Astrocyte (in vitro differentiated cells and primary cell): ENCODE measurements at places on chromosomes 3 and 15. TPM values are rescaled to one million over a fixed set of nuclear protein-coding genes. Genes with fewer than 3 reads are reported as not detected.

The KNL1 gene
- total RNA-seq = 2.0 and 3.3 TPM in 2 replicates

The GP9 gene
- total RNA-seq = not detected in 2 replicates

The GOLGA8T gene
- 0.32 TPM in 1 of 2 replicates, not detected in the other for total RNA-seq

The SLCO2A1 gene
- 2.1 and 2.2 TPM in 2 replicates for total RNA-seq

The ALDH1A2 gene
- 0.98 and 1.7 TPM in 2 replicates for total RNA-seq

DNA sequence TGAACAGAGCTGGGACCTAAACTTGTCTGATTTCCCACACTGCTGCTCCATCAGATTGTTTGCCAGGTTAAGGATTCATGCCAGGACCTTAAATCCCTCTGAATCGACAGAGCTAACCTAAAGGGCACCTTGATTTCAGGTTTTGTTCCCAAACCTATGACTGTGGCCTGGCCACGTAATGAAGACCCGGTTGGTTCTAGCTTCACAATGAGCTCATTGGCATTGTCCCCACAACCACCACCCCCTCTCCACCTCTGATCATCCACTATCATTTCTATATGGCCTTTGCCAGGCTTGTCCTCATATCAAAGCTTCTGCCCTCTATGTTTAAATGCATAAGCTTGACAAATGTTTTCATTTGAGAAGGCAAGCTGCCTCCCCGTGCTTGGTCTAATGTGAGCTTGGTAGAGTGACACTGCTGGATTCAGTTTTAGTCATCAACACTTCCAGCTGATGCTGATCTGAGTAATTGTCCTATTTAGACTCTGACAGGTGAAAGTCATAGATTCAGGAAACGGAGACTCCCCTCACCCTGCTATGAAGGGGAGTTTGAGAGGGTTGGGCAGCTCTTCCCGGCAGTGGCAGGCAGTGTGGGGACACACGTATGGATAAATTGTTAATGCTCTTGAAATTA is 407.1 kb upstream of the CFAP20DC start:
- H3K36me3 ChIP-seq = no peaks in the 10 kb centered on the region
- no peak for DNase-seq
- H3K27ac ChIP-seq = no peak overlapping the region
- H3K4me1 ChIP-seq = no peaks in the 10 kb centered on the region

GRCh38 chr3:141373768-141374526 is 5.6 kb downstream of the ZBTB38 start:
- H3K4me3 ChIP-seq = no peak overlapping the region
- H3K27me3 ChIP-seq = no peaks in the 10 kb centered on the region
- DNase-seq = peak; percentile 10
- H3K27ac ChIP-seq = peak overlapping the region; percentile 7
- peaks cover 31% of the 10 kb centered on the region for H3K4me1 ChIP-seq

- H3K27me3 ChIP-seq = no peaks in the 10 kb centered on the region
- H3K36me3 ChIP-seq = no peaks in the 10 kb centered on the region
- no peak for DNase-seq
- H3K27ac ChIP-seq = no peak overlapping the region
- H3K4me1 ChIP-seq = no peaks in the 10 kb centered on the region
Measured at GRCh38 chr3:4703054-4703480, 209.9 kb downstream of the ITPR1 start.

GRCh38 chr15:64836023-64836536 is 5.6 kb upstream of the PLEKHO2 start:
- H3K4me1 ChIP-seq = peaks cover 5% of the 10 kb centered on the region
- H3K27me3 ChIP-seq = no peaks in the 10 kb centered on the region
- H3K4me3 ChIP-seq = no peak overlapping the region
- H3K36me3 ChIP-seq = no peaks in the 10 kb centered on the region
- no peak for DNase-seq
- H3K27ac ChIP-seq = no peak overlapping the region

- H3K4me1 ChIP-seq = peaks cover 4% of the 10 kb centered on the region
- H3K27ac ChIP-seq = no peak overlapping the region
- H3K36me3 ChIP-seq = no peaks in the 10 kb centered on the region
Measured at GRCh38 chr3:58640700-58641372, 25.7 kb downstream of the FAM3D start.

DNA sequence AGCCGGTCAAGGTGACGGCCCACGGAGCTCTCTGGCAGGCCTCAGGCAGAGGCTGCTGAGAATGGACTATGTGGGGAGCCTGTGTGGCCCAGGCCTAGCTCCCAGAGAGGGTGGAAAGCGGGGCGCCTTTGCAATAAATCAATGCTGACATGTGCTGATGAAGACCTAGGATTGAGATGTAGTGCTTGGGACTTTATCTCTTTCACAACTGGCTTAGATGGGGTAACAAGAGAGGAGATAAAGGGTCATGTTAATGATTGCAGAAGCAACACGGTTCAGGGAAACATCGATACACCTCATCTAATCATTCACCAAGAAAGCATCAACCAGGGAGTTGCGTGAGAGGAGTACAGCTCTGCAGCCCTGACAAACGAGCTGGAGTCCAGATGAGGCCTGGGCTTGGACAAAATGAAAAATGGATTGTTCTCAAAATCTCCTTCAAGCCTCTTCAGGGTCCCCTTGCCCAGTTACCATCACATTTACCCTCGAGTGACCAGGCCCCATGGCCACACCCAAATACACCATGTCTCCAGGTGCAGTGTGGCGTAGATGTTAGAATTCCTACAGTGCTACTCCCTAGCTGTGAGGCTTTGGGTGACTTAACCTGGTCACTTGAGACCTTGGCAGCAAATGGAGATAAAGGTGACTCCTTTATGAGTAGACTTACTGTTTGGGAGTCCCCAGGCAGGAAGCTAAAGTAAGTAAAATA is 146.4 kb upstream of the LIPC start:
- H3K36me3 ChIP-seq = no peaks in the 10 kb centered on the region
- H3K4me1 ChIP-seq = no peaks in the 10 kb centered on the region
- H3K27ac ChIP-seq = no peak overlapping the region
- no peaks in the 10 kb centered on the region for H3K27me3 ChIP-seq
- no peak overlapping the region for H3K4me3 ChIP-seq

DNA sequence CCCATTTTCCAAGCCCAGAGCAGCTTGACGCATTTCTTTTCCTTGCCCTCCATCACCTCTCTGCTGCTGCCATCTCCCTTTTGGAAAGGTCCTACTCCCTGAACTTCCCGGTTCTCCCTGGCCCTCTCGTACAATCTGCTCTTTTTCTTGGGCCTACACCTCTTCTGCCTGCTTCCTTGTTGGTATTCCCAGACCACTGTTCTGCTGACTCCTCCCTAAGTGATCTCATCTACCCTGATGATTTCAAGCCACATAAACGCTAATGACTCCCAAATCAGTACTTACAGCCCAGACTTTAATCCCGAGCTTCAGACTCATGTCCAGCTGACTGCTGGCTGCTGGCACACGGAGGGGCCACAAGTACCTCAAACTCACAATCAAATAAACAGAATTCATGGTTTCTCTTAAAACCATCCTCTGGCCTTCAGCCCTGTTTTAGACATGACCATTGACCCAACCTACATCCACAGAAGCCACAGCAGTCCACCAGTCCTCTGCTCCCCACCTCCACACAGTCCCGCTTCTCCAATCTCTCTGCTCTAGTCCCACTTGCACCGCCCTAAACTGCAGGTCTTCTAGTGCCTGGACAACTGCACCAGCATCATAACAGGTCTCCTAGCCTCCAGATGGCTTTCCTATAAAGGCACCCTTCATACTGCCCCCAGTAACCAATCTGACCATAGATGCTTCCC is 57.6 kb downstream of the AAGAB start:
- DNase-seq = peak; percentile 96
- H3K27ac ChIP-seq = peak overlapping the region; percentile 62
- peaks cover 12% of the 10 kb centered on the region for H3K36me3 ChIP-seq
- H3K4me1 ChIP-seq = peaks cover 26% of the 10 kb centered on the region
- no peak overlapping the region for H3K4me3 ChIP-seq
- no peaks in the 10 kb centered on the region for H3K27me3 ChIP-seq

DNA sequence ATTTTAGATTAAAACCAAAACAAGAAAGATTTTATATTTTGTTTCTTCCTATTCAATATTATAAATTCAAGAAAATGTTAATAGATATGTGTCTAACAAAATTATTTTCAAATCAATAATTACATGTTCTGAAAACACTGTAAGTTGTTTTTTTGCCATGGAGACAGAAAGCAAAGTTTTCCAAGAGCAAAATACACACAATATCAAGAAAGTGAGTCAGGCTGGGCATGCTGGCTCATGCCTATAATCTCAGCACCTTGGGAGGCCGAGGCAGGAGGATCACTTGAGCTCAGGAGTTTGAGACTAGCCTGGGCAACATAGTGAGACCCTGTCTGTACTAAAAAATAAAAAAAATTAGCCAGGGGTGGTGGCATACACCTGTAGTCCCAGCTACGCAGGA is 71.7 kb downstream of the TTC23 start:
- H3K27me3 ChIP-seq = no peaks in the 10 kb centered on the region
- no peaks in the 10 kb centered on the region for H3K4me1 ChIP-seq
- peaks cover 8% of the 10 kb centered on the region for H3K36me3 ChIP-seq
- DNase-seq = no peak
- no peak overlapping the region for H3K27ac ChIP-seq

GRCh38 chr3:13494463-13495350 is 14.6 kb downstream of the HDAC11 start:
- H3K4me1 ChIP-seq = no peaks in the 10 kb centered on the region
- H3K36me3 ChIP-seq = no peaks in the 10 kb centered on the region
- H3K4me3 ChIP-seq = no peak overlapping the region
- H3K27me3 ChIP-seq = no peaks in the 10 kb centered on the region

- H3K27ac ChIP-seq = no peak overlapping the region
- DNase-seq = no peak
- H3K36me3 ChIP-seq = no peaks in the 10 kb centered on the region
- H3K27me3 ChIP-seq = peaks cover 3% of the 10 kb centered on the region
- no peaks in the 10 kb centered on the region for H3K4me1 ChIP-seq
Measured at GRCh38 chr15:100220058-100220768, 121.6 kb downstream of the ADAMTS17 start.

DNA sequence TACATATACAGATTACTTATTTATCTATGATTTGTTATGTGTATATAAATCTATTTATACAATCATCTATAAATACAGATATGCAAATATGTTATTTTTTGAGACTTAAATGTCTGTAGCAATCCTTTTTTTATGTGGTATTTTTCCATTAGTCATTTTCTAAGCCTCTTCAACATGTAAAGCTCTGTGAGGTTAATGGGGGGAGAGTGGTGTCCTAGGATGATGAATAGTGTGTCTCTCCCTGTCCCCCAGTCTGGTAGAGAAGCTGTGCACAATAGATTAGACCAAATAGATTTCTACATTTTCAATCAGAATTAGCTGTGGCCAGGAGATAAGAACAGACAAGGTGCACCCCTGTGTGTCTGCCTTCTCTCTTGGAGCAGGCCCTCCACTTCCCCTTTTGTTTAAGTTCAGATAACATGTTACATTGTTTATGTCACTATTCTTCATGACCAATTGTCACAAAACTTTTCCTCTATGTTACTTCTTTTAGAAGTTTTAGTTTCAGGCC is 453.9 kb downstream of the LPP start:
- H3K36me3 ChIP-seq = peaks cover 21% of the 10 kb centered on the region
- H3K4me3 ChIP-seq = no peak overlapping the region
- H3K27me3 ChIP-seq = no peaks in the 10 kb centered on the region
- H3K27ac ChIP-seq = no peak overlapping the region
- H3K4me1 ChIP-seq = no peaks in the 10 kb centered on the region

DNA sequence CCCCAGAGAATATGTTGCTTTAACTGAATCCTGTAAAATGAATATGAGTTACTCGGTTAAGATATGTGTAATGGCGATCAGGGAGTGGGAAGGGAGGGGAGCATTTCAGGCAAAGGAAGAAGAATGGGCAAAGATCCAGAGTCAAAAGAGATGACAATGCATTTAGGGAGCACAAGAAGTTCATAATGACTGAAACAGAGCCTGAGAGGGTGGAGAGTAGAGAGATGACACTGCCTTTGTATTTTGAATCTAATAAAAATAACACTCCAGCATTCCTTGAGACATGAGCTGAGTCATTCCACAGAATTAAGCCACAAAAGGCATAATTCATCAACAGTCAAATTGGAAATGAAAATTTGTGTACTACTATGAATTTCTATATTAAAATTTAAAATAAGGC is 105.3 kb upstream of the PEX5L start:
- no peaks in the 10 kb centered on the region for H3K4me1 ChIP-seq
- no peaks in the 10 kb centered on the region for H3K36me3 ChIP-seq
- no peak overlapping the region for H3K27ac ChIP-seq
- no peak overlapping the region for H3K4me3 ChIP-seq
- peak; percentile 7 for DNase-seq
- no peaks in the 10 kb centered on the region for H3K27me3 ChIP-seq

GRCh38 chr15:25737218-25737643 is 125.9 kb downstream of the ATP10A start:
- H3K36me3 ChIP-seq = no peaks in the 10 kb centered on the region
- peak; percentile 29 for DNase-seq
- no peak overlapping the region for H3K4me3 ChIP-seq
- no peak overlapping the region for H3K27ac ChIP-seq
- peaks cover 12% of the 10 kb centered on the region for H3K4me1 ChIP-seq

- H3K27me3 ChIP-seq = no peaks in the 10 kb centered on the region
- H3K4me1 ChIP-seq = no peaks in the 10 kb centered on the region
- no peak overlapping the region for H3K4me3 ChIP-seq
- H3K27ac ChIP-seq = no peak overlapping the region
- DNase-seq = peak; percentile 55
Measured at GRCh38 chr3:94420931-94421330, 358.1 kb downstream of the NSUN3 start.

DNA sequence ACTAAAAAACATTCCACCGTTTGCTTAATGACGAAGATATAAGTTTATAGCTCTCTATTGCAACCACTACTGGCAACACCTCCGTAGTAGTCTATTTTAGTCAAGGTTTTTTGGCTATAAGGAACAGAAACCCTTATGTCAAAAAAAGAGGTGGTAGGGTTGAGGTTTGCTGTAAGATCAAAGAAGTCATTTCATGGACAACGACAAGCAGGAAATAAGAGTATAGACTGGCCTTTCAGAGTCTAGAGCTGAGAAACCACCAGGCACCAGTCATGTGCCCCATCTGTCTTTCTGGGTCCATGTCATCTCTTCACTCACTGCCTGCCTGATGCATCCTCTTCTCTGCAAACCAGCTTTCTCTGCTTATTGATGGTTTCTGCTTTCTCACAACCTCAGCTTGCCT is 42.7 kb downstream of the THBS1 start:
- no peaks in the 10 kb centered on the region for H3K36me3 ChIP-seq
- H3K27ac ChIP-seq = no peak overlapping the region
- no peaks in the 10 kb centered on the region for H3K27me3 ChIP-seq
- peaks cover 18% of the 10 kb centered on the region for H3K4me1 ChIP-seq
- no peak for DNase-seq

DNA sequence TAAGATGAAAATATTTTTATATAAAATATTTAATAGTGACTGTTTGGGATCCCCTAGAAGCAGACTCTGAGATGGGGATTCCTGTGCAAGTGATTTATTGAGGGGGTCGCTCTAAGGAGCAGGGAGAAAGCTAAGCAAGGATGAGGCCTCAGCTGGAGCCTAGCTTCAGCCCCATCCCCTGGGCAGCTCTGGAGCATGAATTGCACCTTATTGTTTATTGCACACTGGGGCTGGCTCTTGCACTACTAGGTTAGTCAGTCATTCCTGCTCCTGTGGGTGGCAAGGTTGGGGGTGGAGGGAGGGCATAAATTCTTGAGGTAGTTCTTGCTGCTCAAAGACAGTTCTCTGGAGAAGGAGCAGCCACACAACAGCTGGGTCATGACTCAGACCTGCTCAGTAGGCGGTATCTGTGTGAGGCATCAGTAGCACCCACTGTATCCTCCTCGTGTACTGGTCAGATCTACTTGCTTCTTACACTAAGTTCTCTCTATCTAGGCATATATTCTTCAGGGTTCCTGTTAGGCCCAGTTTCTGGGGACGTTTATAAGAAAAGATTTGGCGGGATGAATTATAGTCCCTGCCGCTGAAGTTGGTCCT is 27.2 kb upstream of the TNFSF10 start:
- peaks cover 14% of the 10 kb centered on the region for H3K4me1 ChIP-seq
- H3K36me3 ChIP-seq = no peaks in the 10 kb centered on the region
- DNase-seq = peak; percentile 96
- no peaks in the 10 kb centered on the region for H3K27me3 ChIP-seq
- peak overlapping the region; percentile 26 for H3K27ac ChIP-seq
- H3K4me3 ChIP-seq = no peak overlapping the region
